ENCODE measurements at places on chromosomes 12 and 14.

- DNase-seq: no peak
Observed at GRCh38 chr14:95483309-95484165, 32.9 kb downstream of the SYNE3 start.

DNA sequence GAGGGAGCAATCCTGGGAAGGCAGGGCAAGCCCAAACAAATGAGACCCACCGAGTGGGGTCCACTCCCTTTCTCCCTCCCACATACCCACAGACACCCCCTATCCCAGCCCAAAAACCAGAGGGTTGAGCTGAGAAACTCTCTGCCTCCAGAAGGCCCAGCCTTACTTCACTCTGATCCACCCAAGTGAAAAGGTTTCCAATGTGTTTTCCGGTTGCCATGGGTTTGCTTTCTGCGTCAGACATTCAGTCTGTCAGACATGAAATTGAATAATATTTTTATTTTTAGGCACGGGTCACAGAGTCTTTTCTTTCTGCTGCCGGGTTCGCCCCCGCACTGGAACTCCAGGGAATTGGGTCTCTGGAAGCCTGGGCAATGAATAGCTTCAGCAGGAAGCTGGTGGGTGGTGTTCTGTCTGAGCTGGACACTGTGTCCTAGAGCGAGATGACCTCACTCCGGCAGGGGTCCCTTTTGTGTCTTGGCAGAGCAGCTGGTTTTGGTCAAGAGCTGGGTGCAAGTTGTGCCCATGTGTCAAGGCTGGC is 69.8 kb upstream of the CLMN start:
- DNase-seq: no peak

GRCh38 chr14:95200404-95200803 is 43.1 kb upstream of the DICER1 start:
- no peak for DNase-seq

- DNase-seq: peak; percentile 77
Observed at GRCh38 chr14:95515596-95516552, 576 bp downstream of the SYNE3 start.

GRCh38 chr14:90617961-90618360 is 198.3 kb downstream of the TTC7B start:
- no peak for DNase-seq
